ENCODE measurements at places on chromosomes 7 and 10.

GRCh38 chr10:48444266-48444665 is 137.8 kb downstream of the MAPK8 start:
- DNase-seq, result peak; percentile 57

DNA sequence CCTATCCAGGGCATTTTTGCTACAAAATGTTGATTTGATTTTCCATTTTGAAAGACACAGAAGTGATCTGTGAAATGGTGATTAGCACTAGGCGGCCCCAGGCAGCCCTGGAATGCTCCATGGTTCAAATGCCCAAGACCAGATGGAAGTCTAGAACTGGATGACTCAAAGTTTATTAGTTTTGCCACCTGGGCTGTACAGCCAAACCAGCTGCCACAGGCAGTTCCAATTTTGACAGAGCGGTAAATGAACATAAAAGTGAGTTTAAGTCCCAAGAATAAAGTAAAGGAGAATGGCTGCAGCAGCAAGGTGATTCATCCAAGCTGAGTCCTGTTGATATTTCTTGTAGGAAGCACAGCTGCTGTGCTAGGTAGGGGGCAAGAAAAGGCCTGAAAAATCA is 180.5 kb downstream of the SUGCT start:
- DNase-seq, result peak; percentile 74

DNA sequence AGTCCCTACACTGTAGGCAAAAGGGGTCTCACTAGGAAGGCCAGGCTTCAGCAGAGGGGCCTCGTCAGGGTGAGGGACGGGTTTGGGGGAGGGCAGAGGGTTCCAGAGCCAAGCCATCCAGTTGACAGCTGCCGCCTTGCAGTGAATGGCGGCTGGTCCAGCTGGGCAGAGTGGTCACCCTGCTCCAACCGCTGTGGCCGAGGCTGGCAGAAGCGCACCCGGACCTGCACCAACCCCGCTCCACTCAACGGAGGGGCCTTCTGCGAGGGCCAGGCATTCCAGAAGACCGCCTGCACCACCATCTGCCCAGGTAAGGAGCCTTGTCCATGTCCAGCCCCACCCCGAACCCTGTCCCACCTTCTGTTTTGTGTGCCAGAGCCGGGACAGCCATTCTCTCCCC is 31.6 kb upstream of the SLC29A3 start:
- DNase-seq, result no peak

DNA sequence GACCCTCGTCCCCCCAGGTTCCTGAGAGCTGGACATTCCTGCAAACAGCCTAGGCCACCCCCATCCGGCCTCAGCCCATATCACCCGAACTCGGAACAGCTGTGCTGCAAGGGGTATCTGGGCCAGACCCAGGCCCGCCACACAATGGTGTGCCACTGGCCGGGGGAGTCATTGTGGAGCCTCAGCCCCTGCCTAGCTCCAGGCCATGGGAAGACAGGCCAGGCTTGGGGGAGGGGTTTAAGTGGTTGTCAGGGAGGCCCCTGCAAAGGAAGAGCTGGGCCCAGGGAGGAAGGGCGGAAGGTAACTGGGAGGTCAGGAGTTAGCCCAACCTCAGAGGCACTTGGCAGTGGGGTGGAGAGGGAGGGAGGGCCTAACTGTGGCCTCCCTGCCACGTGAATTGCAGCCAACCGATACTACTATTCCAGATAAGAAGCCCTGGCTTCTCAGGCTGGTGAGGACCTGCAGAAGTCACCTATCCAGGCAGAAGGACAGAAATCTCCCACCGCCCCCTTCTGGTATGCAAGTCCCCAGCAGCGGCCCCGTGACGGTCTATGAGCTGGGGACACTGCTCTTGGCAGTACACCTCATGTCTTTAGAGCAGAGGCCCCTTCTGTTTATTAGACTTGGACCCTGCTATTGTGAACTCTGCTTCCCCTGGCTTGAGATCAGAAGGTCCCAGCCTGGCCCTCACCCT is 26.8 kb downstream of the VSIR start:
- no peak for DNase-seq

DNA sequence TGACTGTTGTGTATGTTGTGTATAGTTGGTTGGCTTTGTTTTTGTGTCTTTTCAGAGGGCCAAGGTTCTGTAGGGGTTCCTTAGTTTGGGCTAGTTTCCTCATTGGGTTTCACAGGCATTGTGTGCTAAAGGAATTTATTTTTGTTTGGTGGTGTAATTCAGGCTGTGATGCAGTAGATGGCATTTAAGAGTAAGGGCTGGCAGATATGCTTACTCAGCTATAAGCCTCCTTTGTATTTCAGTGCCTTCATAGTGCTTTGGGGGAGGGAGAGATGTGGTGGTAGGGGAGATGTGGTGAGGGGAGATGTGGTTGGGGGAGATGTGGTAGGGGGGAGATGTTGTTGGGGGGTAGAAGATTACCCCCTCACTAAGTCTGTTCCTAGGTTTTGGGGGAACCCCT is 91.7 kb downstream of the SLC25A40 start:
- DNase-seq, result no peak

DNA sequence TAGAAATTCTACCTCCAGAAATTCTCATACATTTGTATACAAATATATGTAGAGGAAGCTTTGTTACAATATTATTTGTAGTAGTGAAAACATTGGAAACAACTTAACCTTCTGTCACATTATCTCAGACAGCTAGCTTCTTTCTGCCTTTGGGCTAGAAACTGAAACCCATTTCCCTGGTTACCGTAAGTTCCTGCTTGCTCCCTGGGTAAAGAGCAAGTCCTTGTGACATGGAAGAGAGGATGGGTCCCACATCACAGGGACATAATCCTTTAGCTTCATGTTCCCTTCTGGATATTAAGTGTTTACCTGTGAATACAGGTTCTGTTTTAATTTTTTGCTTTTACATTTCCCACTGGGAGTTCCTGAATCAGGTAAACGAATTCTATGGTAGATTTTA is 41.8 kb downstream of the KLHDC10 start:
- no peak for DNase-seq

DNA sequence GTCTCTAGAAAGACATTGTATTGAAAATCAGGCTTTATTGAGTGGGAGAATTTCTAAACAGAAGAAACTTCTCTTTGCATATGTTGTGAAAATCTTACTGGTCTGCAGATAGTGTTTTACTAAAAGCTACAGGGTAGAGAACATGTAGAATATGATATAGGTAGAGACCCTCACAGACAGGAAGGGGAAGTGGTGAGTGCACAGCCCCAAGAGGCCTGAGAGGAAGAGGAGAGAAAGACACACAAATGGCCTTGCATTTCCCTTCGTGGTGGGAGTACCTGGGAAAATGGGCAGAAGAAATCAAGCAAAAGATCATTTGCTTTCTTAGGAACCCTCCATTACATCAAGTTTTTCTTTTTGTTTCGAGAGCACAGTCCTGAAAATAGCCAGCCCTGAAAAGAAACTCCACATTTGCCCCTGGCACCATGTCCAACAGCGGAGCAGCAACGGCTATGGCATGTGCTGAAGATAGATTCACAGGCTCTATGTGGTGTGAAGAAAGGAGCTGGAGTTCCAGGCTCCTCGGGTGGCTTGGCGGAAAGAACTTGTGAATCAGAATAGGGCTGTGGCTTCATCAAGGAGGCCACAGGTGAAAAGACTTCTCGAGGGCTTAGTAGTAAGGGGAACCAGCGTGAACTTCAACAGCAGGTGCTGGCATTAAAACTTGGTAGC is 143.5 kb downstream of the CALCR start:
- DNase-seq, result no peak

DNA sequence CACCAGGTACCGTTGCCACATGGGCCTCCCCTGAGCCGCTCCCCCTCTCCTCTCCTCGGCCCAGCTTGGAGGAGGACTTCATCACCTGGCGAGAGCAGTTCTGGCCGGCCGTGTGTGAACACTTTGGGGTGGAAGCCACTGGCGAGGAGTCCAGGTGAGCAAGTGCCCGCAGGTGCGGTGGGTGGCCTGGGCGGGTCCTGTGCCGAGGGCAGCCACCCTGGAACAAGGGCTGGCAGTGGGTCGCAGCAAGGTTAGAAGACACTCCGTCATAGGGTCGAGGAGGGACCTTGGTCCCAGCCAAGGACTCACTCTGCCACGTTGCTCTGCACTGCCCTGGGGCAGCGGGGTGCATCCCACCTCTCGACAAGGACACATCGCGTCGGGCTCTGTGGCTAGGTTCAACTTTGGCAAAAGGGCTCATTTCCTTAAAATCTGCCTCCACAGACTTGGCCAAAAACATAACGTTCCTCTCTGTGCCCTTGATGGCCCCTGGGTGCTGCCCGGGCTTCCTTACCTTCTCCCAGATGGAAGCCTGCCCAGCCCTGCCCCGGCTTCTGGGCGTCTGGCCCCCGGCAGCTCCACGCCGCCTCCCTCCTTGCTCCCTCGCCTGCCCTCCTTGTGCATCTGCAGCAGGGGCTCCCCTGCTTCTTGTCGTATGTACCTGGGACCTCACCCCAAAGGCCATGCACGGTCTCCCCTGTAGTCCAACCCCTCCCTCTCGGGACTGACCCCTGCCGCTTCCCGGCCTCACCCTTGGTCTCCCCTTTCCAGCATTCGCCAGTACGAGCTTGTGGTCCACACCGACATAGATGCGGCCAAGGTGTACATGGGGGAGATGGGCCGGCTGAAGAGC is 12.7 kb downstream of the TMEM120A start:
- no peak for DNase-seq

GRCh38 chr10:124640538-124641231 is 103.5 kb downstream of the FAM53B start:
- no peak for DNase-seq

DNA sequence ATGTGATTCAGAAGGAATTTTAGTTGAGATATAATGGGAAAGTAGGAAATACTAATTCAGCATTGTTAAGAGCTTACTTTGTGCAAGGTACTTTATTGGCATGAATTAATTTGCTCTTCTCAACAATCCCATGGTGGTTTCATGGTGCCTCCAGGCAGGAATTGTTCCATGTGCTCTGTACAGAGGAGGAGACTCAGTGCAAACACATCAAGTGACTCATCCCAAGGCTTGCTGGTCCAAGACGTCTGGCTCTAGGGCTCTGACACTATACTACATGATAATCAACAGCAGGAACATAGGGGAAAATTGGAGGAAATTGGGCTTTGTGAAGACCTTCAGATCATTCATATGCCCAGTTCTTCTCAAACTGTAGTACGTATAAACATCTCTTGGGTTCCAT is 66.5 kb upstream of the PRKG1 start:
- peak; percentile 72 for DNase-seq

Measured in M059J (cell line).